ENCODE measurements at places on chromosomes 12 and 14.

GRCh38 chr12:104741497-104742367 lies 216.4 kb downstream of the SLC41A2 start:
- no peak for DNase-seq

DNA sequence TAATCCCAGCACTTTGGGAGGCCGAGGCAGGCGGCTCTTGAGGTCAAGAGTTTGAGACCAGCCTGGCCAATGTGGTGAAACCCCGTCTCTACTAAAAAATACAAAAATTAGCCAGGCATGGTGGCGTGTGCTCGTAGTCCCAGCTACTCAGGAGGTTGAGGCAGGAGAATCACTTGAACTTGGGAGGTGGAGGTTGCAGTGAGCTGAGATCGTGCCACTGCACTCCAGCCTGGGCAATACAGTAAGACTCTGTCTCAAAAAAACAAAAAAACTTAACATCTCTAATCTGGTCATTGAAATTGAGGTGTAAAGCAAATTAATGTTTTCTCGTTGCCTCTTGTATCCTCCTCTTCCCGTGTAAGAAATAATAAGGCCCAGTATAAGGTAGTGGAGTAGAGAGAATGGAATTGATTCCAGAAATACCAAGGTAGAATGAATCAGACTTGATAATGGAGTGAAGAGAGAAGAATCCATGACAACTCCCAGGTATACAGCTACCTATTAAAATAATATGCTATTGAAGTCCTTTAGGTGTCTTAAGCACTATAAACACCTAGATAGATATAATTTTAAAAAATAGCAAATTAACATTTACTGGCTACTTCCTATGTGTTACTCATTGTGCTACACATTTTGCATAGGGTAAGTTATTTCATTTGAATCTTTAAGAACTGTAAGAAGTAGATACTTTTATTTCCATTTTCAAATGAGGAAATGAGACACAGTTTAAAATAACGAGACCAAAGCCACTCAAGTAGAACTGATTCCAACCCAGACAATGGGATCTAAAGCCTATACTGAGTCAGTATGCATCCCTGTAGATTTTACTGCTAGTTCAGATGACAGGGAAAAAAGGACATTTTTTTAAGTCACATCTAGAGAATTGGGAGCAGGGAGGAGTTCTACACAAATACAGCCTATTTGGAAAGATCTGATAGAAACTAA lies 23.2 kb downstream of the RAP1B start:
- no peak for DNase-seq

- no peak for DNase-seq
Observed at GRCh38 chr14:65297744-65298143, 114.8 kb upstream of the FUT8 start.

GRCh38 chr14:100409003-100409360 lies 85.8 kb downstream of the SLC25A47 start:
- DNase-seq: no peak

- DNase-seq: peak; percentile 76
Observed at GRCh38 chr12:6222078-6222654, 22.0 kb downstream of the CD9 start.

GRCh38 chr12:3757261-3757660 lies 4.4 kb upstream of the CRACR2A start:
- peak; percentile 33 for DNase-seq

DNA sequence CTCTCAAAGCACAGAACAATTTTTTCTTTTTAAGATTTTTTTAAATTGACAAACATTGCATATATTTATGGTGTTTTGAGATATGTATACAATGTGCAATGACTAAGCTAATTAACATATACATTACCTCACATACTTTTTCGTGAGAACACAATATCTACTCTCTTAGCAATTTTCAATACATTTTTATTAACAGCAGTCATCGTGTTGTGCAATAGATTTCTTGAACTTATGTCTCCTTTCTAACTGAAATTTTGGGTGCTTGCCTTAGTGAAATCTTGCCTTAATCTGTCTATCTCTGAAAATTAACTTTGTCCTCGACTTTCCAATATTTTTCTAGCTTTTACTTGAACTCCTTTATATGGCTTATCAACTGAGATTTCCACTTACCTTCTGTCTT lies 6.8 kb downstream of the OR10A7 start:
- no peak for DNase-seq

DNA sequence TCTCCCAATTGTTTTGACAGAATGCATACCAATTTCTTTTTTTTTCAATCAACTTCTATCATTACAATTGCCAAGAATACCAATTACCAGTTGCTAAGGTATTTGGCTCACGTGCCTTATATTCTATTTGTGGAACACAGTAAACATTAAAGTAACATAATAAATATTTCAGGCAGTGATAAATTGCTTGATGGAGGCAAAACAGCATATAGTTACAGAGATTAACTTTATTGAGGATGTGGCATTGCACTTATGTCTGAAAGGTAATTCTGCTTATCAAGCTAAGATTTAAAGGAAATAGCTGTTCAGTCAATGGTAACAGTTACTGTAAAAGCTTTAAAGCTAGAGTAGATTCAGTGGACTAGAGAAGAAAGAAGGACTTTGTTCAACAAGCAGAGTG lies 1107.8 kb downstream of the FSCB start:
- DNase-seq: no peak

DNA sequence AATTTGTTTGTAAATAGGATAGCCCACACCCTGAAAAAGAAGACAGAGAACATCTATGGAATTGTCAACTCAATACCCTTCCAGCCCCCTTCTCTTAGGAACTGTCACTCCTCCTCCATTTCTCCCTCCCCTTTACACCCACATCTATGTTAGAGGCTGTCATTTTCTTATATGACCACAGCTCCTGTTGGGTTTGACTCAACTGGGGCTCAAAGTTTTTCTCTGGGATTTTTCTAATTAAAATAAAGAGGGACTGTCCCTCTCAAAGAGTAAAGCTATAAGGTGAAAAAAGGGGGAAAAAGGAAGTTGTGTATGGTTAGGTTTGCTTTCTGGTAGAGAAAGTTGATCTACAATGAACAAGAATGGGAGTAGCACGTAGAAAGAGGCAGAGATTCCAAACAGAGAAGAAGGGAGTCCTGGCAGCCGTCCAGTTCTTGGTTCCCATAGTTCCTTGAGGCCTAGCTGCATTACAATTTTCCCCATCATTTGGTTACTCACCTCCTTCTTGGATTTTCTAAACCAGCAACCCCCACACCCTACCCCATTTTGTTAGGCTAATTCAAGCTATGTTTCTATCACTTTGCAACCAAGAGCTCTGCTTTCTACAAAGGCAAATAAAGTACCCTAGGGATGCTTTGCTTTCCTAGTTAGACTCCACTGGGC lies 44.3 kb upstream of the STK38L start:
- no peak for DNase-seq

DNA sequence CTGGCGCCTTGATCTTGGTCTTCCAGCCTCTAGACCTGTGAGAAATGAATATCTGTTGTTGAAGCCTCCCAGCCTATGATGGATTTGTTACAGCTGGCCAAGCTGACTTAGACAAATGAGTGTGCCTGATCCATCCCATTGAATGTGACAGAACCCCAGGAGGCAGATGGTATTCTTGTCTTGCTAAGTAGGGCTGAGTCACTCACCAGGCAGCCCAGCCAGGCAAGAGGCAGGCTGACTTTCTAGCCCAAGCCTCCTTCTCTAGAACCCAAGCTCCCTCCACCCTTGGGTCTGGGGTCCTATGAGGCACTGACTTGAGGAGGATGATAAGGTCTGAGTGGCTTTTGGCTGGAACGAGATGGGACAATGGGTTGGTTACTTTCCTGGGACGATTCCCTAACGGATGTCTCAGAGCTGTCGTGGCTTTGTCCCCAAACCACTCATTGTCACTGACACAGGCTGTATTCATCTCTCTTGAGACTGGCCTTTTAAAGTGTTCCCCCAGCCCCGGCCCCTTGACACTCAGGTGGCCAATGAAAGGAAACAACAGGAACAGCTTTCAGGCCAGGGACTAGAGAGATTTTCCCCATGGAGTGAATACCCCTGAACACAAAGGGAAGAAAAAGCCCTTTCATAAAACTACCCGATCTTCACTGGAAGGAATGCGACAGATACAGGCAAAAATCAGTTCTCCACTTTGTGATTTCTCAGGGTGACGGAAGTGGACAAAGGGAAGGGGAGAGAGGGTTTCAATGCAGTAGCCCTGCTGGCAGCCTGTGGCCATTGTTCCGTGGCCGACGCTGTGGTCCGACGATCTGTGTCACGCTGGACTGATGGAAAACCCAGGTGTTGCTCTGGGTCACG lies 264.2 kb downstream of the AACS start:
- DNase-seq: peak; percentile 60

- no peak for DNase-seq
Observed at GRCh38 chr14:64891839-64892375, 12.2 kb upstream of the SPTB start.

GRCh38 chr12:81759190-81760051 lies at the start of gene PPFIA2:
TSS of gene PPFIA2 (minus strand) at chr12:81759350.
- DNase-seq: peak; percentile 78

GRCh38 chr14:99382781-99383471 lies 97.7 kb downstream of the SETD3 start:
- no peak for DNase-seq

- DNase-seq: no peak
Observed at GRCh38 chr12:47527816-47528215, 178.0 kb downstream of the RPAP3 start.

DNA sequence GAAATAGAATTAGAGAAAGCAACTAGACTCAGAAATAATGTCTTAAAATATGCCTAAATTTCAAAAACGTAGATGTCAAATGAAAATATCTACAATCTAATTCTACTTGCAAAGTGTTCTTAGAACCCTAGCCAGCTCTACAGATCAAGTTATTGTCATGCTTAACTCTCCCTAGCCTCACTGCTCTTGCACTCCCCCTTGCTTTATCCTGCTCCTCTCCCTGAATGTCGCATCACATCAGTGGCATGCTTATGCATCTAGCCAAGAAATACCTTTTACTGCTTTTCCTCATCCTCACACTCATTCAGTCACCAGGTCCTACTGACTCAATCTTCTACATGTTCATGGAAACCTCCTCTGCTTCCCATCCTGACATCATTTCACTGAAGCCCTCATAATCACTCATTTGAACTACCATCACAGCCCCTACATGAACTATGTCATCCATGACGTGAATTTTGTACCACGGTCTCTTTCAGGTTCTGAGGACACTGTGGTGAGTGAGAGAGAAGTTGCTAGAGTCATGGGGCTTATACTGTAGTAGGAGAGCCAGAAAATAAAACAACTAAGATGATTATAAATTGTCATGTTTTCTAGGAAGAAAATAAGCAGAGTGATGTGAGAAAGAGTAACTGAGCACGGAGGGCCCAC lies 22.6 kb upstream of the CRACR2A start:
- no peak for DNase-seq

- DNase-seq: no peak
Observed at GRCh38 chr14:91723501-91723900, 8.4 kb downstream of the CATSPERB start.

DNA sequence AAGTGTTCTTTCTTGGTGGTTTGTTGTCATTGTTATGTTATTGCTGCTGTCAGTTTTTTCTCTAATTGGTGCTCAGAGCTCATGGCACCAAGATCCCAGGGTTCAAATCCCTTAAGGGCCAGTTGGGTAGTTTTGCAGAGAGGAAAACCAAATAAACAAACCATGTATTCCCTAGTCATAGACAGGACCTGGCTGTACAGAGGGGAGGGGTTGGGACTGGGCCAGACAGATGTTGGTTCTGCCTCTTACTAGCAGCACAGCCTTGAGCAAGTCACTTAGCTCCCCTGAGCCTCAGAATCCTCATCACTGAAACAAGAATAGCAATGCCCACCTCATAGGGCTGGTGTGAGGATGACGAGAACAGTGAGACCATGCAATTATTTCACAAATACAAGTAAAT lies 53.4 kb downstream of the LTBP2 start:
- DNase-seq: no peak

DNA sequence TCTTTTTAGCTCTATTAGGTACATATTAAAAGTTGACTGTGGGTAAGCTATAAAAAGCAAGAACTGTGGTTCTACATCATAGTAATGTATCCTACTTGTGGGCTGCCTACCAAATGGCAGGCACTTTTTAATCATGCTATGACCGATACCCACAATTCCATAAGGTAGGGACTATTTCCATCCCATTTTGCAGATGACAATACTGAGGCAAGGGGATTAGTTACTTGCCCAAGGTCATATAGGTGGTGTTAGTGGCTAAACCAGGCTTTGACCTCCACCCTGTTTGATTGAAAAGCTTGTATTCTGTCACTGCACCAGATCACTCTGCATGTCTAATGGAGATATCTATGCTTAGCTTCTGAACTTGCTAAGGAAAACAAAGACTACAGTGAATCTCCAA lies 151.9 kb downstream of the SSPN start:
- DNase-seq: no peak

GRCh38 chr14:39547845-39548244 lies 115.6 kb upstream of the FBXO33 start:
- DNase-seq: no peak

GRCh38 chr12:6390084-6390799 lies 6.3 kb downstream of the LTBR start:
- no peak for DNase-seq

DNA sequence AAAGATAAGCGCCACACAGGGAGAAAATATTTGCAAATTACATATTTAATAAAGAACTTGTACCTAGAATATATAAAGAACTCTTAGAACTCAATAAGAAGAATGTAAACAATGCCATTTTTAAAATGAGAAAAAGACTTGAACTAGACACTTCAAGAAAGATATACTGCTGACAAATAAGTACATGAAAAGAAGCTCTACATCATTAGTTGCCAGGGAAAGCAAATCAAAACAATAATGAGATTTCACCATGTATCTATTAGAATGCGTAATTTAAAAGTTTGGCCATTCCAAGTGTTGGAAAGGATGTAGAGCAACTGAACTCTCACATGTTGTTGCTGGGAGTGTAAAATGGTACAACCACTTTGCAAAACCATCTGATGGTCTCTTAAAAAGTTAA lies 6.9 kb upstream of the CLEC4E start:
- DNase-seq: no peak

GRCh38 chr12:27524839-27525753 lies 1.1 kb downstream of the PPFIBP1 start:
- DNase-seq: no peak

GRCh38 chr12:14442221-14442881 lies 76.9 kb downstream of the ATF7IP start:
- DNase-seq: no peak

DNA sequence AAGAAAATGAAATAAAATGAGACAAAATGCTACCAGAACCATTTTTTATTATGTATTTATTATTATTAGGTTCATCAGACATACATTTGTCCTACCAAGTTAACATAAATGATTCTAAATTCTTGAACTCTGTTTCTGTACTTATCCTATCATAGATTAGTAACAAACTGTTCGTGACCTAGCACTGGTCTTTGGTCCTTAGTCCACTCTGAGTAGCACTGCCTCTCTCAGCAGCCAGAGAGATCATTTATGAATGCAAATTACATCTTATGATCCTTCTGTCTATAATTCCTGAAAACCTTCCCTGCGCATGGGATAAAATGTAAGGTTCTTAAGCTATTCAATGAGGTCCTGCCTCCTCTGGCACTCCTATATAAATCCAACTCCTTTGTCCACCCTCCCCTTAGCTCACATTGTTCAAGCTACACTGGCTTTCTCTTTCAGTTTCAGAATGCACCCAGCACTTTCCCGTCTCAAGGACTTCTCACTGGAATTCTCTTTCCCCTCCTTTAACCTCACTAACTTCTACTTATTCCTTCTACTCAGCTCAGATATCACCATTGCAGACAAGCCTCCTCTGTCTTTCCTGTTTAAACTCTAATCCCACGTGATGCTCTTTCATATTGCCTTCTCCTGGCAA lies 17.1 kb downstream of the PDZRN4 start:
- no peak for DNase-seq

GRCh38 chr12:13087766-13088165 lies 15.7 kb downstream of the GSG1 start:
- no peak for DNase-seq

Data from ecto neural progenitor cell (in vitro differentiated cells).